ENCODE measurements at places on chromosomes 7 and 10.

GRCh38 chr10:86072413-86072812, 294.2 kb downstream of the GRID1 start:
- DNase-seq: no peak

GRCh38 chr10:121800146-121800545, 127.7 kb downstream of the ATE1 start:
- DNase-seq: no peak

GRCh38 chr7:129665013-129665401, 53.5 kb downstream of the NRF1 start:
- peak; percentile 85 for DNase-seq

GRCh38 chr10:14039968-14040668, 290.6 kb downstream of the FRMD4A start:
- no peak for DNase-seq

DNA sequence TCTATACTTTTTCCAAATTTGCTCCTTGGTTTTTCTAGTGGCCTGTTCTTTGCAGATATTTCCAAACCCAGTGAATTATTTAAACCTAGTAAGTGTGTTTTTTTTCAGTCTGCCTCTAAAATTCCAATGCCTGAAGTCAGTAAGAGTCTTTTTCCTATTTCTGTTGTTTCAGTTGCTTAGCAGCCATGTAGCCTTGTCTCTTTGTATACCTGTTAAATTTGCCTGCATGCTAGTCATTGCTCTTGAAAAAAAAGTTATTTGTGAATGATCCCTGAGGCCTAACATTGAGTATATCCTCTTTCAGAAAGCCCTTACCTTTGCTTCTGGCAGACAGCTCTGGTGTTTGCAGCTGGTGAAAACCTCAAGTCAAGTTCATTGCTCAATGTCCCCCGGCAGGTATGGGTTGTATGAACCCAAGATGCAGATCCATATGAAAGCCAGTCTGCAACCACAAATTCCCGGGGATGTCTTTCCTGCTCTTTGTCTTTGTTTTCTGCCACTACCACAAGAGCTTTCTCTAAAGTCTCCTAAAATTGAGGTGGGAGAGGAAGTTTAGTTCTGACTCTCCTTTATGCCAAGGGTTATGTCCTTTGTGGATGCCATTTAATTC, 35.7 kb downstream of the CH25H start:
- DNase-seq: no peak

DNA sequence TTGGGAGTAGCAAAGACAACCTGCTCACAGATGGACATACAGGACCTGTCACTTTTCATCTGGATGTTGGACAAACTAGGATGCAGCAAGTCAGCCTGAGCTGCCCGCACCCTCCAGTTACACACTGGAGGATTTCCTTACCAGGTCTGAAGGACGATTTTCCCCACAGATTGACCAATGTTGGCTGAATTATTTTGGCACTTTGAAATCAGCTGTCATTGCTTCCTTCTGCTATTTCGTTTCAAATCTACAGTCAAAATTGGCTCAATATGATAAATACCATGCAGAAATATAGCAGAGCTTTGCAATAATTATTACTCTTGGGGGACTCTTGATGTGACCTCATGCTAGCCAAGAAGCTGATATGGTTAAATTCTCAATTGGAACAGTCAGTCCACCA, 2.5 kb downstream of the CLRN3 start:
- DNase-seq: no peak

GRCh38 chr10:102554531-102554930, 50.8 kb downstream of the SUFU start:
- no peak for DNase-seq

- no peak for DNase-seq
Measured at GRCh38 chr10:125062914-125063230, 97.5 kb downstream of the CTBP2 start.

- DNase-seq: no peak
Measured at GRCh38 chr10:49055221-49055849, 60.0 kb downstream of the VSTM4 start.

DNA sequence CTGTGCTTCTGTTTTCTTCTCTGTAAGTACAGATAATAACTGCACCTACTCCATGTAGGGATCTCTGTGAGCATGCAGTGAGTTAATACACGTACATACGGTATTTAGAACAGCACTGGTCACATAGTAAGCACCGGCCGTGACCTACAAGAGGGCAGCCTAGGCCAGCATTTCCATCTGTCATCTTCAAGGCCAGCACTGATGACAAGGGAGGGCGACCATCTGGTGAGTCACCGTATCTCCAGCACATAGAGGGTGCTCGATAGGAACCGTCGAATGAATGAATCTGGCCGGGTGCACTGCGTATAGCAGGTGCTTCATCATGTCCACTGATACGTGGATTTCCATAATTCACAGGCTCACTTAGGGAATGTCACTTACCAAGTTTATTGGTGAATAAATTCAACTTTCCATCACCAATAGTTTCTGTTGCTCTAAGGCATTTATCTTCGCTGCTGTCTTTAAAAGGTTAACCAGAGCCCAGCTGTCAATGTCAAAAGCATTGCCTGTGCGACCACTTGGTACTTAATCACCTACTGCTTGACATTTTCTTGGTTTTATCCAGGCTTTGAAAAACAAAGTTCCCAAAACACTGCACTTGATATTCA, 8.3 kb downstream of the NOD1 start:
- DNase-seq: no peak

DNA sequence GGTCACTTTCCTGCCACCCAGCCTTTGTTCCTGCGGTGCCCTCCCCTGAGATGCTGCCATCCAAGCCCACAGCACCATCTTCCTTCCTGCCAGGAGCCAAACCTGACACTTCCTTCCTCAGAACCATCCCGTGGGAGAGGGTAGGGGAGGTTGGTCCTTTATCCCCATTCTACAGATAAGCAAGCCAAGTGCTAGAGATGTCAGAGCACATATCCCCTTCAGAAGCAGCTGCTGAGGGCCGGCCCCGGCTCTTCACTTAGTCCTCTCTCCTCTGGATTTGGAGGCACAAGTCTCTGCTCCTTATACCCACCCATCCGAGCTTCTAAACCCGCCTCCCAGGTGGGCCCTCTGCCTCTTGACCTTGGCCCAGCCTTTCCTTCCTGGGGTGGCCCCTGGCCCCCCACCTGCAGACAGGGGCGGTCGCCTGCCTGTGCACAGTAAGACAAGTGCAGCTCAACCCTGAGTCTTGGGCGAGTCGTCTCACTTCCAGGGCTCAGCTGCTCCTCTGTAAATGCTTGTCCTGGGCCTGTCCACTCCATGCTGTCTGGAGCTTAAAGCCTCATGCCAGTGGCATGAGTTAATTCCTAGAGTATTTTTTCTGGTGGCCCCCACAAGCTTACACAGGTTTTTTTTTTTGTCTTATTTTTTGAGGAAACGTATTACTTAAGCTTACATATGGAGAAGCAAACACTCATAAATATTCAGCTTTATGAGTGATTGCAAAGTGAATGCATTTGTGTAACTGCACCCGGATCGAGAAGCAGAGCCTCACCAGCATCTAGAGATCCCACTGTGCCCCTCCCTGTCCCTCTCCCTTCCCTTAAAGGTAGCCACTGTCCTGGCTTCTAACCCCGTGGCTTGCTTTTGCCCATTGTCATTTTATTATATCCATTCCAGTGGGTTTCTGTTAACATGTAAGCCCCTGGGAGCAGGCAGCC, 125.1 kb downstream of the CDH23 start:
- no peak for DNase-seq

DNA sequence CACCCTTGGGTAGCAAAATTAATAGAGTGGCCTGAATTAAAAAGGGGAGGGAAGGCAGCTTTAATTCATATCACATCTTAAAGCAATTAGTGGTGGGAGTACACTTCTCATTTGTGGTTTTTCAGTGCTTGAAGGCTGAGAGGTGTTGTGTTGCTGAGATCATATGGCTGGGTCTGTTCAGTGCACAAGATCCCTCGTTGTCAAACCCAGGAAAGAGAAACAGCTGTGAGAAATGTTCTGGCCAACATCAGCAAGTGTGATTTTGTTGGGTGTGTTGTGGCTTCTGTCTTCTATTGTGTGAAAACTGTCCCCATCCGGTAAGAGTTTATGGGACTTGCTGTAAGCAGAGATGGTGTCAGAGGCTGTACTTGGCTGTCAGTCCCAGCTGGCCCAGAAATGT, 197.9 kb upstream of the BMPER start:
- DNase-seq: no peak

- DNase-seq: no peak
Measured at GRCh38 chr10:131093795-131094366, 217.6 kb downstream of the TCERG1L start.

- no peak for DNase-seq
Measured at GRCh38 chr10:48336978-48337599, 30.6 kb downstream of the MAPK8 start.

GRCh38 chr10:110613996-110614495, 30.1 kb upstream of the RBM20 start:
- no peak for DNase-seq

DNA sequence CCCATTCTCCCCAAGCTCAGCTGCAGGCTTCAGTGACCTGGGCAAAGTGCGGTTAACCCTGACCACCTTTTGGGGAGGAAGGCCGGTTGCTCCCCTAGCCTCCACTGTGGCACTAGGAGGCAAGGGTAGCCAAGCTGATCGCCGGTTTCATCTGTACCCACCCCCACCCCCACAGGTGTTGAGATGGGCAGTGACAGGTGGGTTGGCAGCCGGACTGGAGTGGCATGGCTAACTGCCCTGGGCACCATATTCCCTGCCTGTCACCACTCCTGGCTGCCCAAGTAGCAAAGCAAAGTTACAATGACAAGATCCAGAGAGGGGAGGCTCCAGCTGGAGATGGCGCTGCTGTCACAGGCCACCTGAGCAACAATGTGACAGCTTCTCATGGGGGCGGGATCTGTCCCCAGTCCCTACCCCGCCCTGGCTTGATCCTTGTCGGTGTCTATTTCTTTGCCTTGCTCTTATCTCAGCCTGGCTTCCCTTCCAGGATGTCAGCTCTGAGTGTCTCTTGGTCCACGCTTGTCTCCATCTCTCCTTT, 27.0 kb upstream of the BMS1 start:
- no peak for DNase-seq

- no peak for DNase-seq
Measured at GRCh38 chr7:71775648-71776047, 636.5 kb downstream of the CALN1 start.

DNA sequence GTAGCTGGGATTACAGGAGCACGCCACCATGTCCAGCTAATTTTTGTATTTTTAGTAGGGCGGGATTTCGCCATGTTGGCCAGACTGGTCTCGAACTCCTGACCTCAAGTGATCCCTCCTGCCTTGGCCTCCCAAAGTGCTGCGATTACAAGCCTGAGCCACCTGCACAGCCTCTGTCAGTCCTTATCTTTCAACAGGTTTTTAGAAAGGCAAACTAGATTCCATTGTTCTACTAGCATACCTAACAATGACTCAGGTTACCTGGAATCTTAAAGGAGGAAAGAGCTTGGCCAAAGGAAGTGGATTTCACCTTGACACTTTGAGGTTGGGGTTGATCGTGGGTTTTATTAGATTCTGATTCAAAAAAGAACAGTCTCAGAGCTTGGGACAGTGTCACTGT, 3.2 kb downstream of the ABCC2 start:
- DNase-seq: no peak

DNA sequence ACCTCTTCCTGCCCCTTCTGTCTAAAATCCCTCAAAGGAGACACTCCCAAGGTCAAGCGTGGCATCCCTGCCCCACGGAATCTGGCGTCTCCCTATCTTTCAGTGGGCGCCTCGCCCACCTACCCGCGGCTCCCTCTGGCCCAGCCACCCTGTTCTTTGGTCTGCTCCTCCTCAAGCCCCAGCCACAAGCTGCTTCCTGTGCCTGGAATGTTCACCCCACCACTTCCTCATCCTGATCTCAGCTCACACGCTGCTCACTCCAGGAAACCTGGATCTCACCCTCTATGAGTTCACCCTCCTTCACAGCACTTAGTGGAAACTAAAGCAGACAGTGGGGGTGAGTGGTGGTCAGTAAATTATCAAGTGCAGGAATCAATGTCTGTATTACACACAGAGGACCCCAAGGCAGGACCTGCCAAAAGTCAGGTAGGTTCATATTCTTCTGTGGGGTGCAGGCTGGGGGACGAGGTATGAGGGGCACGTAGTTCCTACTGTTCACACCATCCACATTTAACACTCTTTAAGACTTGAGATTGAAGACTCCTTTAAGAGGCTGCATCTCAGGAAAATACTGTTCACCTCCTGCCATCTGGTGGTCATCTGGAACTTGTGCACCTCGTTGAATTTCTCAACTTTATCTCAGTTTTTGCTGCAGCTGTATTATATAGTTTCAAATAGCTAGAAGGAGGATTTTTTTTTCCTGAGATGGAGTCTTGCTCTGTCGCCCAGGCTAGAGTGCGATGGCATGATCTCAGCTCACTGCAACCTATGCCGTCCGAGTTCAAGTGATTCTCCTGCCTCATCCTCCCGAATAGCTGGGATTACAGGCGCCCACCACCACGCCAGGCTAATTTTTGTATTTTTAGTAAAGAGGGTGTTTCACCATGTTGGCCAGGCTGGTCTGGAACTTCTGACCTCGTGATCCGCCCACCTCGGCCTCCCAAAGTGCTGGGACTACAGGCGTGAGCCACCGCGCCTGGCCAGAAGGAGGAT, 166.6 kb downstream of the ARHGAP21 start:
- peak; percentile 46 for DNase-seq

- DNase-seq: no peak
Measured at GRCh38 chr7:151494298-151495284, 25.1 kb downstream of the RHEB start.

DNA sequence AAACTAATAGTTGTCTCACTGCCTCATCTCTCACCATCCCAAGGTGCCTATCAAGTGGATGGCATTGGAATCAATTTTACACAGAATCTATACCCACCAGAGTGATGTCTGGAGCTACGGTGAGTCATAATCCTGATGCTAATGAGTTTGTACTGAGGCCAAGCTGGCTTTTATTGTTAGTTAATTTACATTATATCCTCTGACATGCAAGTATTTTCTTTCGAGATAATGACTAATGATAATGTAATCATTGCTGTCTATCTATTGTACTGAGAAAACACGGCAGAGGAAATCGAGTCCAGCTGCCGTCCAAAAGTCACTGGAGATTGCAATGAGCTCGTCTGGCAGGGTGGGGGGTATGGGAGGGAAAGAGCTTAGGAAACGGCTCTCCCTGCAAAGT, 172.4 kb upstream of the LANCL2 start:
- peak; percentile 59 for DNase-seq

GRCh38 chr7:47882635-47883034, 65.6 kb downstream of the PKD1L1 start:
- no peak for DNase-seq

GRCh38 chr7:26850193-26850651, 14.2 kb downstream of the SKAP2 start:
- no peak for DNase-seq

- DNase-seq: no peak
Measured at GRCh38 chr10:21751341-21752310, 217.6 kb downstream of the MLLT10 start.

All from non-pigmented ciliary epithelial cell (primary cell).